ENCODE measurements at places on chromosomes 1 and 21.

DNA sequence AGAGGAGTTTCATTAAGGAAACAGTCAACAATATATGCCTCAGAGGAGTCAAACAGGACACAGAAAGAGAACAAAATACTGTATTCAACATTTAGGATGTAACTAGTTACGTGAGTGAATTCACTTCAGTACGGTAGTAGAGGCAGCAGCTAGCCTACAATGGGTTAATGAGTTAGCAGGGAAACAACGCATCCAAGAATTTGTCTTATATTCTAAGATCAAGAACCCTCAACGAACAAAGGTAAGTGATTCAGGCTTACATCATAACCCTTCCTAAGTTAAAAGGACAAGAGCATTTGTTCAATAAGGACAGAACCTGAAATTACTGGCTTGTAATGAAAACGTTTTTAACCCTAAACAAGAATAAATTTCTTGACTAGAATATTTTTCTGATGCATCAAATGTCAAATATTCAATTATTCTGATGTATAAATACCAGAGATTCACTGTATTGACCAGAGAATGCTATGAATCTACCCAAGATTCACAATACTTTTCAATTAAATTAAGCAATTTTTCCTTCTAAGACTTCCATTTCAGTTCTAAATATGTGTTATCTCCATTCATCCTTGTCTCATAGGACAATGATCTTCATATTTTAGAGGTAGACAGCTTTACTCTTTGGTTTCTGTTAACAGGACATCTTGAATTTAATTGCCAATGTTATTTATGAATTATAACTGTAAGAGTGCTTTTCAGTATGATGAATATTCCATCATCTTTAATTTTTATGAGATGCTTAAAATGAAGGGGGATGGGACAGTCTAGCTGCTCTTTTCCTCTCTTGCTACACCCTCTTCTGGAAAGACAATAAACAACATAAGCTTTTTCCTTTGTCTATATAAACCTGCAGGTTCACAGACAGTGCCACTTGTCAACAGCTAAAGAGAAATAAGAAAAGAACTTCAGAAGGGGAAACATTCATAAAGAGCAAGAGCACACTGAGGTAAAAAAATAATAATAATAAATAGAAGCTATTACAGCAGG is 209.5 kb downstream of the SMYD3 start:
- no peak for DNase-seq

GRCh38 chr21:19608101-19608621 is 1204.6 kb upstream of the TMPRSS15 start:
- no peak for DNase-seq

DNA sequence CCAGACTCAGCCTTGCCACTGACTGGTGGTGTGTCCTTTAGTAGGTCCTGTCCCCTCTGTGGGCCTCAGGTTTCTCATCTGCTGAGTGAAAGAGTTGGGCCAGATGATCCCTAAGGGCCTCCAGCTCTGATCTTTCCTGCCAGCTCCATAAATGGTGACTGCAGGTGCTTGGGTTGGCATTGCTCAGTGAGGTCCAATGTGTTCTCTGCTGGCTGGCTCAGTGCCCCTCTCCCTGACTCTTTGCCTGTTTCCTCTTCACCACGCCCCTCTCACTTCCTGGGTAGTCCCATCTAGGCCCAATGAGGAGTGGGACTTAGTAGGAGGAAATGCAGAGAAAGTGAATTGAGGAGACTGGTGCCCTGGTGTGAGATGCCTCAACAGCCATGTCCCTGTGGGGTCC is 36.6 kb downstream of the UBE2T start:
- no peak for DNase-seq

DNA sequence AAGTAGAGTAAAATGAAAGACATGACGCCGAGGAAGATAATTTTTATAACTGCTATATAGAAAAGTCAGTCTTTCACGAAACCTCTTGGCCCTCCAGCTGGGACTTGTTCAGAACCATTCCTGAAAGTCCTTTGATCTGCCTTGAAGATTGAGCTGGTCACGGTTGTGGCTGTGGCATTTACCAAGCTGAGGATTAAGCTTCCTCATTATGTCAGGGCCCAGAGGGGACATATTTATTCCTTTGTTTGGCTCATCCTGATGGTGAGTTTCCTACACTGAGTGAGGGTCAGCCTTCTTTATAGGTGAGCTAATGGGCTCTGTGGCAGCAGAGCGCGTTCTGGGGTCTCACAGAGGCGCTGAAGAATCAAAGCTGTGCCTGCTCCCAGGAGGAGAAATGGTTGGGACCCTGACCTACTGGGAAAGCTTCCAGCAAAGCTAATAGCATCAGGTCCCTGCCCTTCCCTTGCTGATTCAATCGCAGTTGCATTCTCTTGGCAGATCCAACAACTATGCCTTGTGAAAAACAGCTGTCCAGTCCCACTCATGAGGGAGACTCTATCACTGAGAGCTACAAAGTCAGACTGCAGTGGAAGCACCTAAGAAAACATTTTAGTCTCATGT is 43.2 kb upstream of the PBX1 start:
- no peak for DNase-seq

DNA sequence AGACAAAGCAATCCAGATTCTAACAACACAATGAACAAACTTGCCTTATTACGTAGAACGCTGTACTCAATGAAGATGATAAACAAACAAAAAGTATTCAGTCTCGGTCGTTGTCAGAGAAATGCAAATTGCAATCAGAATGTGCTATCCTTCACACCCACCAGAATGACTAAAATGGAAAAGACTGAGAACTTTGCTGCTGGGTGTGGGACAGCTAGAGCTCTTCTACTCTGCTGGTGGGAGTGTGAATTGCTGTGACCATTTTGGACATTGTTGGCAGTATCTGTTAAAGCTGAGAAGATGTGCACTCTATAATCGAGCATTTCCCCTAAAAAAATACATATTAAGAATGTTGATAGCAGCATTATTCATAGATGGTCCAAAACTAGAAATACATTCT is 111.4 kb downstream of the PEX14 start:
- DNase-seq: no peak

GRCh38 chr1:57637155-57637554 is 213.3 kb upstream of the DAB1 start:
- no peak for DNase-seq

DNA sequence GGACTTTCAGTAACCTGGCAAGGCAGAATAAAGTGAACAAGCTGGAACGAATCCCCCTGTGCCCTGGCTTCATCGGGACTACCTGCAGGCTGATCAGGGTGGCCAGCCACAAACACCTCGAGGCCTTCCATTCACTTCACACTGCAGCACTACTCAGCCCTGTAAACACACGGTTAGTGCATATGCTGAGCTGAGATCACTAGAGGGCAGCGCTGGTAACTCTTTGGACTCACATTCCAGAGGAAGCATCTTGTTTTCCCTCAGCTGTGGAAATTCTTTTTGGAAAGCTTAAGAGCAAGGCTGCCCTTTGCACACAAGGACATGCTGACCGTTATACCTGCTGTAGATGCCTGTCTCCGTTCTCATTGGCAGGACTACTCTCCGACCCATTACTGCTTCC is 32.1 kb downstream of the PCSK9 start:
- no peak for DNase-seq

DNA sequence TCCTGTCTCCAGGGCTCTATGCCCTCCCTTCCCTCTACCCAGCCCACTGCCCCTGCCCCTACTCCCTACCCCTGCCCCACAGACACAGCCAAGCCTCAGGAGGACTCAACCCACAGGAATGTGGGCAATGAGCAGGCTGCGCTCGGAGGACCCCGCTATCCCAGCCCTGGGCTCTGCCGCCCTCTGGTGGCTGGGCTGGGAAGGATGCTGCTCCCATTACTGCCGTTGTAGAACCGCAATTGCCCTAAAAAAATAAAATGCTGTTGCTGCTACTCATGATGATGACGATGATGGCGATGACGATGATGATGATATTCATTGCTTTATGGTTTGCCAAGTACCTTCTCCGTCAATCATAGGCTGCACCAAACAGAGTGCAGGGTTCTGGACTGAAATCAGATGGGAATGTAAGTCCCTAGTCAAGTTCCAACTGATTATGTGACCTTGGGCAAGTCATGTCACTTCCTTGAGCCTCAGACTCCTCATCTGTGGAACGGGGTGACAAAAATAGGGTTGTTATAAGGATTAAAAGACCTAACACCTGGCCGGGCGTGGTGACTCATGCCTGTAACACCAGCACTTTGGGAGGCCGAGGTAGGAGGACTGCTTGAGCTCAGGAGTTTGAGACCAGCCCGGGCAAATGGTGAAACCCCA is 24.6 kb downstream of the ARHGEF19 start:
- peak; percentile 57 for DNase-seq

- DNase-seq: no peak
Measured at GRCh38 chr21:32537569-32537881, 47.8 kb downstream of the TCP10L start.

DNA sequence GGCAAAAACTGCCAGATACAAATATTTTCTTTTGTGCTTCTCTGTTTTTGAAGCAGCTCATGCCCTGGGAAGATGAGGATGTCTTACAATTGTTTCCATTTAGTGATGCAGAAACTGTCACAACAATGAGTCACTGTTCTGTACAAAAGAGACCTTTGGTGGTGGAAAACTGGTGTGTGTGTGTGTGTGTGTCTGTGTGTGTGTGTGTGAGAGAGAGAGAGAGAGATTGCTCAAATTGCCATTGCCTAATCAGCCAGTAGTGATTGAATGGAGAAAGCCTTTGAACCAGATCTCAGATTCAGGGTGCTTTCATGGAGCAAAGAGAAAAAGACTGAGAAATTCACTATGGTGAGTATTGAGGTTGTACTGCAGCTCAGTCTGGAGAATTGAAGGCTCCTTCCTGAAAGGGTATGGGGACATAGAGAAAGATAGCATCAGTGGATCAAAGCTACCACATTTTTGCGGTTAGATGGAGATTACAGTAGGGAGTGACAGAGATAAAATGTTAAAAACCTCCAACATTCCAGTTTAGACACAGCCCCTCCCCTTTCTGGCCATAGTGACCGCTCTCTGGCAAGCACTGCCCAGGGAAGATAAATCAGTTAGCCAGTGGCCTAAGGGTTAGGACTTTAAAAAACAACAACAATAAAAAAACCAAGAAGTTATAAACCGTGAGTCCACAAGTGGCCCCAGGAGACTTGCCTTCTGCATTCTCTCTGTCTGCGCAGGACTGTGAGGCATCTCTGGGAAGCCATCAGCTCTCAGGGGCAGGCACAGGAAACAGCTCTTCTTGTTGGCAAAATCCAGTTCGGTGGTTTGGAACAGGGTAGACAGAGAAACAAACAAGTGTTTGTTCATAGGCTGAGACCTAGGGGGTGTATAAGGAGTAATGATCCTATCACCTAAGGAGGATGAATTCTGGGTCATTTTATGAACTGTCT is 406.5 kb downstream of the DUSP10 start:
- DNase-seq: no peak

DNA sequence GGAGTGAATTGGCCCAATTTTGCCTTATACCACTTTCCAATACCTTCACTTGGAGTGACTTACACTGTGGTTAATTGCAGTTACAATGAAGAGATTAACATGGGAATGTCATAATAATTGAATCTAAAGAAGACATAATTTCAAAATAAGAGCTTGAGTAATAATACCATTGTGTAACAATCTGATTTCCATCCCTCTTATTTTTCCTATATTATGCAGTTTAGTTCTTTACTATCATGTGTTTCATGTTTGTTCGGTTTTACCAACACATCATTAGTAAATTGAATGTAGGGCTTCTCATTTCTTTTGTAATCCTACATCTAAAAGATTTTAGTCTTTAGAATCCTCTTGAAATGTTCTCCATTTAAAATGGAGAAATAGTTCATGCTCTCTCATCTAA is 19.2 kb upstream of the XPR1 start:
- no peak for DNase-seq

- DNase-seq: no peak
Measured at GRCh38 chr1:15843826-15844572, 3.5 kb upstream of the SPEN start.

GRCh38 chr1:209755256-209755655 is 597 bp upstream of the TRAF3IP3 start:
- no peak for DNase-seq

- no peak for DNase-seq
Measured at GRCh38 chr1:1968767-1969504, 34.6 kb downstream of the CFAP74 start.

Measured in stimulated activated CD8-positive, alpha-beta memory T cell treated with anti-CD3 and anti-CD28 coated beads, Interleukin-2, amount 100 ng/mL, for 1 hour (primary cell).